ENCODE measurements at places on chromosomes 7 and 10.
A peak's percentile ranks its signal among the peaks of the same experiment; 100 is the strongest.

DNA sequence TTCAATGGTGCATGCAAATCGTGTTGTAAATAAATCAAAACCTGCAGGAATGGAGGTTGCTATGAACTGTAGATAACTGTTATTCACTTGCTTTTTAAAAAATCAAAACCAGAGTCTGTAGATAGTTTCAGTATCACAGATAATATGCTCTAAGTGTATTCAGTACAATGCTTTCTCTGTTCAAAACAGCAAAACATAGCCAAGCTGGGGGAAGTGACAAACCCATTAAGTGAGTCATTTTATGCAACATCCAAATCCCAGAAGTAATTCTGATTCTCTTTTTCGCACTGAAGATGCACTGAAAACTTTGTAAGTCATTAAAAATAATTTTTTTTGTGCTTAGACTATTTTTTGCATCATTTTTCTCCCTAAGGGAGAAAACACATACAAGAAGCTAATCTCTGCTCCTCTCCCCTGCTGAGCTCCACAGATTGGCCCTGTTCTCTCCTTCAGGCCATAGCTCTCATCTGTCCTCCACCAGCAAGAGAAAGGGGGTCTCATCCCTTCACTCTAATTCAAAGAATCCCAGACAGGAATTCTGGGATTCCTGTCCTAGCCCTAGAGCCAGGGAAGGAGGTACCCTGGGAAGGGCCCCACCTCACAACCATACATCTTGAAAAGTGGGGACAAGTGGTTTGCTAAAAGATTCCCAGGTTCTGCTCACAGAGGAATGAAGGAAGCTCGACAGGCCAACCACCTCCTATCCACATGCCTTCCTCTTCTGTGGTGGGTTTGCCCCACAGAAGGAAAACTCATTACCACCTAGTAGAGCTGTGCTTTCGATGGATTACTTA is 4.9 kb downstream of the PRTFDC1 start:
- peaks cover 29% of the 10 kb centered on the region for H3K4me1 ChIP-seq
- no peaks in the 10 kb centered on the region for H3K36me3 ChIP-seq
- no peak overlapping the region for H3K27ac ChIP-seq
- H3K4me3 ChIP-seq, result no peak overlapping the region
- no peak for DNase-seq

DNA sequence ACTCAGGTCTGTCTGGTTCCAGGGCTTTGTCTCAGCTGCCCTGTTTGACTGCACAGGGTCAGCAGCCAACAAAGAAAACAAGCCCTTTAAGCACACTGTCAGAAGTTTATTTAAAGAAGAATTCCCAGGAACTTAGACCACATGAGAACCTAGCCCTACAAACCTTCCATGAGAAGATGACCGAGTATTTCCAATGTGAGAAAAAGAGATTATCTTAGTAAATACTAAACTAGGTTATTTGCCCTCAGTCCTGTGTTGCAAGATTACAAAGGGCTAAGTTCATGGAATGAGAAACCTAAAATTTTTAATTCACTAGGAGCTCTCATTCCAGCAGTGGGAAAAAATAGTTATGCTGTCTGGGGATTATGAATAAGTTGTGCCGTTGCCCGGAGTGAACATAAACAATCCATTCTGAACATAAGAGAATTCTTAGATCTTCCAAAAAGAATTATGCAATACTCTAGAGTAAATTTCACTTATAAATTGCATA is 46.7 kb downstream of the NOC3L start:
- DNase-seq, result no peak
- H3K4me1 ChIP-seq, result peaks cover 3% of the 10 kb centered on the region
- H3K27me3 ChIP-seq, result no peaks in the 10 kb centered on the region
- H3K4me3 ChIP-seq, result no peak overlapping the region

GRCh38 chr10:110151467-110151866 is 55.9 kb upstream of the MXI1 start:
- H3K36me3 ChIP-seq, result no peaks in the 10 kb centered on the region
- H3K4me3 ChIP-seq, result no peak overlapping the region
- H3K4me1 ChIP-seq, result peaks cover 9% of the 10 kb centered on the region
- DNase-seq, result no peak

DNA sequence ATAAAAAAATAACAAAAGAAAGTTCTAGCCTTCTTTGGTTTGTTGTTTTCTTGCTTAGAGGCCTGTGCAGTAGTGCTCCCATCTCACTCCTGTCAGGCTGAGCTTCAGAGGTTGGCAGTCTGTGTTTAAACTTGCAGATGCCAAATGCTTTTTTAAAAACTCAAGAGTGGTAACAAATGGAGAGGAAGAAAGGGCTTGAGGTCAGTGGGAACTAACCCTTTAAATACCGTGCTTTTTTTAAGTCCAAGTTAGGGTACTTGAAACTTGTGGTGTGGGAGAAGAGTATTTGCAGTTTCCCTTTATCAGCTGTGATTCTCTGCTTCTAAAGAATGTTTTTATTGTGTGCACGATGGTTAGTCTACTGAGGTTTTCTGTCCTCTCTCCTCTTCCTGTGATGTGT is 29.4 kb downstream of the ZRANB1 start:
- DNase-seq, result no peak
- H3K36me3 ChIP-seq, result peaks cover 26% of the 10 kb centered on the region
- H3K4me3 ChIP-seq, result no peak overlapping the region

DNA sequence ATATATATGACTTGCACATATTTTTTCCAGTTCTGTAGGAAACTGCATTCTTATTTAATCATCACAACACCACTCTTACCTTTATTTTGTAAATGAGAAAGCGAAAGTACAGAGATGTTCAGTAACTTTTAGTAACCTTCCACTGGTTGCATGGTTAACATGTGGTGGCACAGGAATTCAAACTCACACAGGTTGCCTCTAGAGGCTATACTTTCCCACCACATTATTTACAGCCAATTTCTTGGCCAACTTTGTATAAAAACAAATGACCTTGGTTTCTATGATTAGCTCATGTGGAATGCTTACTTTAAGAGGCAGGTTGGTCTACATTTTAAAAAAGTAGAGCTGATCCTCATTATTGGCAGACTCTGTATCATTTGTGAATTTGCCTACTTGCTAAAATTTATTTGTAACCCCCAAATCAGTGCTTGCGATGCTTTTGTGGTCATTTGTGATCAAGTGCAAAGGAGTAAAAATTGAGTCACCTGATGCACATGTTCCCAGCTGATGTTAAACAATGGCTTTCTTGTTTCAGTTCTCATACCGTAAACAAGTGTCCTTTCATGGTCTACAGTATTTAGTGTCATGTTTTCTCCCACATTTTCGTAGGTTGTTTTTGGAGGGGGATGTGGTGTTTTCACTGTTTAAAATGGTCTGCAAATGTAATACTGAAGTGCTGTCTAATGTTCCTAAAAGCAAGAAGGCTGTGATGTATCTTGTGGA is 14.8 kb downstream of the BBS9 start:
- no peak for DNase-seq
- peaks cover 3% of the 10 kb centered on the region for H3K4me1 ChIP-seq
- H3K4me3 ChIP-seq, result no peak overlapping the region
- peaks cover 4% of the 10 kb centered on the region for H3K36me3 ChIP-seq

DNA sequence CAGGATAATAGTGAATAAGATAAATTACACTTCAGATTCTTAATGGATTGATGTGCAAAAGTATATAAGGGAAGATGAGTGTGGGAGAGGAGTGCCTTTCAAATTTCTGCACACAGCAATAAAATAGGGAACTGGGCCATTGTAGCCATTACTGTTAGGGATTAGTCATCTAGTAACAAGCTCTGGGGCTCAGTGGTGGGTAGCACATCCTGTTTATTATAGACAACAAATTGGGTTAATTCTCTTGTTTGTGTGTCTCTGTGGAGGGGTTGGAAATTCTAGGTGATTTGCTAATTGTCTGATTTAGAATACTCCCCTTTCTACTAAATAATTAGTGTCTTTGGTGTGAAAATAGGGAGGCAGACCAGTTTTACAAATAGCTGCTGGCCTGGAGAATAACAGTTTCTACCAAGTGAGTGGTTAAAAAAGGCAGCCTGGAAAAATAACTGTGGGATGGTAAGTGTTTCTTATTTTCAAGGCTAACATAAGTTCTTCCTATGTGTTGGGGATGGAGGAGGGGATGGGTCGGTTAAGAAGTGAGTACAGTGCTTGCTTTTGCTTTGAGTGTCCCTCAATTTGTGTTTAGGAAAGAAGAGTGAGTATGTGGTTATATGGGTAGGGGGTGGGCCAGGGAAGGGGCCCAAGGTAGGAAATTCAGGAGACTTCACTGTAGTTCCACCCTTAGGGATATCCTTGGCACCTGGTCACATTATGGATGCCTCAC is 43.3 kb upstream of the TMEM248 start:
- no peaks in the 10 kb centered on the region for H3K27me3 ChIP-seq
- H3K4me3 ChIP-seq, result no peak overlapping the region
- H3K4me1 ChIP-seq, result peaks cover 10% of the 10 kb centered on the region
- no peak for DNase-seq
- peaks cover 5% of the 10 kb centered on the region for H3K36me3 ChIP-seq
- peak overlapping the region; percentile 10 for H3K27ac ChIP-seq

DNA sequence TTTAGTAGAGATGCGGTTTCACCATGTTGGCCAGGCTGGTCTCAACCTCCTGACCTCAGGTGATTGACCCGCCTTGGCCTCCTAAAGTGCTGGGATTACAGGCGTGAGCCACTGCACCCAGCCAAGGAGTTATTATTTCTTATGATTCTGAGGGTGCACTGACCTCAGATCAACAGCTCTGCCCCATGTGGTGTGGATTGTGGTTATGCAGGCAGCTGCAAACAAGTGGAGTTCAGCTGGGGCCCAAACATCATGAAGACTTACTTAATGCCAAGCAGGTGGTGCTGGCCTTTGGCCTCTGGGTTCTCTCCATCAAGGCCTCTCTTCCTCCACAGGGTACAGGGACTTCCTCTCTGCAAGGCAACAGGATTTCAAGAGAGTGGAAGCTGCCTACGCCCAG is 45.1 kb upstream of the OPTN start:
- H3K36me3 ChIP-seq, result no peaks in the 10 kb centered on the region
- no peak overlapping the region for H3K27ac ChIP-seq
- DNase-seq, result no peak
- H3K4me3 ChIP-seq, result no peak overlapping the region

GRCh38 chr10:59901470-59901869 is 4.9 kb downstream of the CCDC6 start:
- no peak overlapping the region for H3K27ac ChIP-seq
- H3K4me3 ChIP-seq, result no peak overlapping the region
- peaks cover 71% of the 10 kb centered on the region for H3K4me1 ChIP-seq
- H3K27me3 ChIP-seq, result no peaks in the 10 kb centered on the region
- H3K36me3 ChIP-seq, result peaks cover 50% of the 10 kb centered on the region
- DNase-seq, result no peak

- no peaks in the 10 kb centered on the region for H3K4me1 ChIP-seq
- H3K36me3 ChIP-seq, result no peaks in the 10 kb centered on the region
- DNase-seq, result no peak
- H3K27ac ChIP-seq, result no peak overlapping the region
- H3K4me3 ChIP-seq, result no peak overlapping the region
These were observed 630.7 kb downstream of the PARD3 start for GRCh38 chr10:34184397-34184796.

DNA sequence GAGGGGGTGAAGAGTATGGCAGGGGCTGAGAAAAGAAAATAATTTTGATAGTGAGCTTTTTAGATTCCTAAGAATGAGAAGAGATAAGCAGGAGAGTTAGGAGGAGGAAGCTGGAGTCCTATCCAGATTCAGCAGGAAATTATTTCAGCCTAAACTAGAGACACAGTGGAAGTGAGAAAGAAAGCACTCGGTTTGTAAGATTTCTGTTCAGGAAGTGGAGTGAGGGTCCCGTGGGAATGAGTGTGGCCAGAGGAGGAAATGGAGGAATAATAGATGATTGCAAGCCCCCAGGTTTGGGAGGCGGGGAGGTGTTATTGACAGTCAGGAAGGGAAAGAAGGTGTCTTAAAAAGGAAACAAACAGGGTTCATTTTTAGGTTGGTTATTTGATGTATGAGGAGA is 84.8 kb upstream of the NRP1 start:
- H3K27me3 ChIP-seq, result peaks cover 14% of the 10 kb centered on the region
- H3K36me3 ChIP-seq, result no peaks in the 10 kb centered on the region
- no peaks in the 10 kb centered on the region for H3K4me1 ChIP-seq

GRCh38 chr10:70832852-70833528 is 17.2 kb downstream of the SGPL1 start:
- peak overlapping the region; percentile 38 for H3K4me3 ChIP-seq
- H3K36me3 ChIP-seq, result peaks cover 31% of the 10 kb centered on the region
- H3K4me1 ChIP-seq, result peaks cover 58% of the 10 kb centered on the region
- no peaks in the 10 kb centered on the region for H3K27me3 ChIP-seq
- peak overlapping the region; percentile 73 for H3K27ac ChIP-seq

DNA sequence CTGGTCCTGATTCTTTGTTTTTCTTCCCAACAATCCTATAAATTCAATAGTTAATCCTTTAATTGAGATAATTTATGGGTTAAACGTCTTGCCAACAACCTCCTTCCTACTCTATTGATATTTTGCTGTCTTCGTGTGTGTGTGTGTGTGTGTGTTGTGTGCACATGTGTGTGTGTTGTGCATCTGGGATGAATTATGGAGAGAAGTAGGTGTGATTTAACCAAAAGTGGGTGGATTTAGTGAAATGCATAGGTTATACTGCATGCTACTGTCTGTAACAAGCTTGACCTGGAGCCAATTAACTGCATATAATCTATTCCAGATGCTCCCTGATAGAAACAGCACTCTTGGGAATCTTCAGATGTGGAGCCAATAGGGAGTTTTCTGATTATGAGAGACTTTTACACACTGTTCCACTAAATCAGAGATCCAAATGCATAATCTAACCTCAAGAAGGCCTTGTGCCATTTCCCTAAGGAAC is 61.2 kb downstream of the SEMA3D start:
- no peak for DNase-seq
- no peaks in the 10 kb centered on the region for H3K36me3 ChIP-seq
- H3K27ac ChIP-seq, result no peak overlapping the region
- no peak overlapping the region for H3K4me3 ChIP-seq

- H3K4me3 ChIP-seq, result no peak overlapping the region
- no peaks in the 10 kb centered on the region for H3K4me1 ChIP-seq
- DNase-seq, result no peak
- no peak overlapping the region for H3K27ac ChIP-seq
- H3K27me3 ChIP-seq, result no peaks in the 10 kb centered on the region
- no peaks in the 10 kb centered on the region for H3K36me3 ChIP-seq
These were observed 1201.1 kb downstream of the SORCS1 start for GRCh38 chr10:105963334-105963884.

GRCh38 chr7:141557360-141557759 is 6.2 kb downstream of the AGK start:
- peak overlapping the region; percentile 84 for H3K27ac ChIP-seq
- H3K4me3 ChIP-seq, result peak overlapping the region; percentile 28
- DNase-seq, result no peak
- H3K4me1 ChIP-seq, result peaks cover 77% of the 10 kb centered on the region

All from activated CD8-positive, alpha-beta T cell treated with anti-CD3 and anti-CD28 coated beads for 36 hours (primary cell).